ENCODE measurements at places on chromosomes 12 and 14.

DNA sequence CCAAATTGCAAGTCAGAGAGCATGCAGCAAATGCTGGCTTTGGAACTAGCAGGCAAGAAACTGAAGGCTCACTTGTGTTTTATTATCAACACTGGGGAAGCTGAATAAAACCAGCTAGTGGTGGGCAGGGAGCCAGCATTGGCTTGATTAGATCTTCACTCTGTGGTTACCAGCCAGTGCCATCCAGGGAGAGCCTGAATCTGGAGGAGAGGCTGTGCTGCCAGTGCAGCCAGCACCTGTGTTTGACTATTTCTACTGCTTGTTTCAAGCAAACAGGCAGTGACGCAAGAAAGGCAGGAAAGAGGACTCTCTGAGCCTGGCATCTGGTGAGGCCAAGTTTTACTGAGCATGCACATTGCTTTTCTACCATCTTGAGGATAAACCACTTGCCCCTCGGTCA, 247.0 kb downstream of the PHLDA1 start:
- no peak for DNase-seq

DNA sequence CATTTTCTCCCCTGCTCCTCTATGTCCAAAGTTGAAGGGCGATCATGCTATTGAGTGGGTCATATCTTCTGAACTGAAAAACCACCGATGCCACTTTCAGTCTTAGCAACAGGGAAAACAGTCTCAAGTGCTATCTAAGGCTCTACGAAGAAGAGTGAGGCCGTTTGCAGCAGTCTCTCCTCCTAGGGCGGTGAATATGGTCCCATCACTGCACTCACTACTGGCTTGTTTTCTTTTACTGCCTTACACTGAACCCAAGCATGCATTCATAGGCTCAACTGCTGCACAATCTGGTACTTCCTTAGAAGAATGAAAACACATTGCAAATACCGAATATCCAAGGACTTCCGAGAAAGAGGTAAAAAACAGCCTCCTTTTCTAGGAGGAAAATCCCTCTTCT, 92.1 kb downstream of the DNAH10 start:
- DNase-seq = no peak

DNA sequence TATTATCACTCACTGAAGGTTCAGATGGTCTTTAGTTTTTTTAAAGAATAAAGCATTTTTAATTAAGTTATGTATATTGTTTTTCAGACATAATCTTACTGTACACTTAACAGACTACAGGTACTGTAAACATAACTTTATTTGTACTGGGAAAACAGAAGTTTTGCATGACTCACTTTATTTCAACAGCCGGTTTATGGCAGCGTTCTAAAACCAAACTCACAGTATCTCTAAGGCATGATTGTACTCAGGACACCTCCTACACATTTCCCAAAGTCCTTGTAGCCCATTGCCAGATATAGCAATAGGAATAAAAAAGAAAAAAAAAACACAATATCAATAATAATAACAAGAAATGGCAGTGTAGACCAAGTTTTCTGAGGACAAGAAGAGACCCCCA, 1341.4 kb downstream of the FSCB start:
- DNase-seq = no peak

DNA sequence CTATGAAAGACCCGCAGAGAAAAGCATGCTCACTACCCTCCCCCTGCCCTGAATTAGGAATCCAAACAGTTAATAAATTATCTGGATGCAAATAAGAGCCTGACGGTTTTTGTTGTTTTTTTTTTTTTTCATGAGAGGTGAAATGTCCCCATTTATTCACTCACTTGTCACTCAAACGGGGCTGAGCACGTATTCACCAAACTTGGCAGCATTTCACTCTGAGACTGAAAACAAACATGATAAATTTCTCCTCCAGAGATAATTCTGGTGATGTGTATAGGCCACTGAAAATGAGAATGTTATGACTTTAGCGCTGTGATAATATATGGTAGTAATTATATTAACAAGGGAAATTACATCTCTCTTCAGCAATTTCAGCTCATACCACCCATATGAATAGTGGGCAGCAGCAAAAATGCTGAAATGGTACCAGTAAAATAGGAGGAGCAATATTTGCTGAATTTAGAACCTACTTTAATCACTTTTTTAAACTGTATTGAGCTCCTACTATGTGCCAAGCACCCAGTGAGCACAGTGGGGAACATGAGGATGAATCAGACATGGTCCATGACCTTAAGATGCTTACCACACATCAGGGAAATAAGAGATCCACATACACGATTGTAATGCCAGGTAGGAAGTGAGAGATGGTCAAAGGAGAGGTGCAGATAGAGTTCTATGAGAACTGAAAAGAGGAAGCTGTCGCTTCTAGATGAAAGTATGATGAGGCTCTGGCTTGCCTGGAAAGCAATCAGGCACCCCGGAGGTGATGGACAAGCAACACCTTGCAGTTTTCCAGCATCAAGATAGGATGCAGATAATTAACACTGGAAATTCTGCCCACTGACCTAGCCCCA, 286.5 kb upstream of the TMPO start:
- DNase-seq = no peak

DNA sequence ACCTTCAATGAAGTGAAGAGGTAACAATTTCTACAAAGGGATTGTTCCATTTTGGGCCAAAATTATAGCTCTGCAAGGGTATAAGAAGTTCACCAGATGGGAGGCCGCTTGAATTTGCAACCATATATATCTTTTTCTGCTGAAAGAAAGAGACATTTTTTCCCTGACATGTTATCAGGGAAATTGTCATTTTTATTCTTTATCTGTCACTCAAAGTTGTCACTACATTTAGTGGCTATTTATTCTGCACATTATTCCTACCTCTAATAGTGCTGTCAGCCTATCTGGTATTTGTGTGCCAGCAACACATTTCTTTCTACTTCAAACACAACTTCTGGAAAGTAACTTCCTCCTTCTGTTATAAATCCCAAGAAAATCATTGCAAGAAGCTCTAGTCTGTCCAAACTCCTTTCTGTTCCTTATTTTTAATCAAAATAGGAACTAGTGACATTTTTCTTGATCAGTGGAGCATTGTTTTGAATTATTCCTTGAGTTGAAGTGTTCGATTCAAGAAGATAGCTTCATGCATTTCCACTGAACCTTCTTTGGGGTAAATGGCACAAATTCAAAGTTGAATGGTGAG, 137.9 kb upstream of the ATP2B1 start:
- no peak for DNase-seq

DNA sequence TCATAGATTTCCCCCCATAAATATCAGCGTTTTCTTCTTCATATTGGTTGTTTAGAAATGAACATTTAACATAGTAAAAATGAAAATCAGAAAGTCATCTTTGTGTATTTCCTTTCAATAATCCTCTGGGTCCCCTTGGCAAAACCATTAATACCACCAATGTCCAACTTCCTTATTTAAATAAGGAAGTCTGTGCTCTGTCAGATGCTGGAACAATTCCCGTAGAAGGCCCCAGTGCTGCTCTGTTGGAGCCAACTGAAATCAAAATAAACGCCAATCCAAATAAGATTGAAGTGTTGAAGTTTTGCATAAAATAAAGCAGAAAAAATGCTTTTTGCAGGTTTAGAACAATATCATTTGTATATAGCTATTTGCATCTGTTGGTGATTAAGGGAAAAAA, 93.1 kb downstream of the PPM1H start:
- DNase-seq = no peak

DNA sequence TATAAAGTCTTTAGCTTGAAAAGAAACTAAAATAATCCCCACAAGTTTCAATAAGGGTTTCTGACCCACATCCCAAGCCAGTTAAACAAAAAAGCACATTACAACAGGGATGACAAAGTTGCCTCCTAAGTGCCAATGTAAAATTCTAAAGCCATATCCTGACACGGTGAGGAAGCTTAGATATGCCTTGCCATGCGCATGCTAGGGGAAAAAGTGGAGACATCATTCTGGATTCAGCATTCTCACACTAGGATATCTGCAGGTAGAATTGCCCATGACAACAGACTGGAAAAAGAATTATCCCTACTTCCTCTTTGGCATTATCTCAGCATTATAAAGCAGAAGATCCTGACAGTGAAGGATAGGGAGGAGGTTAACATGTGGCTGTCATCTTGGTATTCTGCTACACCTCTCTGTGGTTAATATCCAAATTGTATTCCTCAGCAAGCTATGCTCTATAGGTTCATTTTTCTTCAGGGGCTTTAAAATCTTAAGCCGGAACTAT, 4.9 kb downstream of the DUSP6 start:
- no peak for DNase-seq

- DNase-seq = no peak
Observed at GRCh38 chr14:33676135-33676566, 274.7 kb downstream of the EGLN3 start.

DNA sequence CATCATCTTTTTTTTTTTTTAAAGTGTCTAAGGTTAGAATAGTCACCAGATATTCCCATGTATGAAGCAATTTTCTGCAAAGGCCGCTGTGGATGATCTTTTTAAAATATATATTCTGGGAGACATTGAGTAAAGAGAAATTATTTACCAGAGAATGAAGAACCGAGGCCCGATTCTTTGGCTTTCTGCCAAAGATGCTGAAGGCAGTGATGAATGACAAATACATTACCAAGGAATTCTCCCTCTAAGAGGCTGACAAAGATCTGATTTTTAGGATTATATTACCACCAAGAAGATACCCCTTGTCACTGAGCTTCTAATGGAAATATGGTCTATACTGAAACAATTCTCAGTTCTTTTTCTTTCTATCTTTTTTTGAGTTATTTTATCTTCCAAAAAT, 336.8 kb downstream of the NAV3 start:
- DNase-seq = no peak

DNA sequence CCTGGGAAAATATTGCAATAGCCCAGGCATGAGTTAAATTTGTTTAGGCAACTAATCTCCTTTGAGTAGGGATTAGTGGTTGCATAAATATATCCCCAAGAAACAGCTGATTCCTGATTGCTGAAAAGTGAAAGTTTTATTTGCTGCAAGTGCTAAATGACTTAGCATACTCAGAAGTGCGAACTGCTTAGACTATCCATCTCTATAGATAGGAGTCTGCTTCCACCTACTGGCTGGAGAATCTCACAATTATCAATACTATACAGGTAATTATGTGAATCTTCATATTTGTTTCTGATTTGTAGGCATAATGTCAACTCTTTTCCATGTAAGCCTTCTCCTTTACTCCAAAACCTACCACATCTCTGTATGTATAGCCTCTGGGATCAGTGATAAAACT, 12.0 kb upstream of the SLCO1B3 start:
- no peak for DNase-seq

DNA sequence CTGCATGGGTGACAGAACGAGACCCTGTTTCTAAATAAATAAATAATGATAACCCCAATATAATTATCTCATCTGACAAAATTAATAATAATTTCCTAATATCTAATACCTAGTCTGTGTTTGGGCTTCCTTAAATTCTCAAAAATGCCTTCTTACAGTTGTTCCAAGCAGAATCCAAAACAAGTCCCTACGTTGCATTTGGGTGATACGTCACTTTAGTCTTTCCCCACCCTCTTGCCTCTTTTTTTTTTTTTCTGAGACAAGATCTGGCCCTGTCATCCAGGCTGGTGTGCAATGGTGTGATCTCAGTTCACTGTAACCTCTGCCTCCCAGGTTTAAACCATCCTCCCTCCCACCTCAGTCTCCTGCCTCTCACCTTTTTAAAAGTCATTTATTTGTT, 26.7 kb downstream of the VEZT start:
- DNase-seq = no peak

DNA sequence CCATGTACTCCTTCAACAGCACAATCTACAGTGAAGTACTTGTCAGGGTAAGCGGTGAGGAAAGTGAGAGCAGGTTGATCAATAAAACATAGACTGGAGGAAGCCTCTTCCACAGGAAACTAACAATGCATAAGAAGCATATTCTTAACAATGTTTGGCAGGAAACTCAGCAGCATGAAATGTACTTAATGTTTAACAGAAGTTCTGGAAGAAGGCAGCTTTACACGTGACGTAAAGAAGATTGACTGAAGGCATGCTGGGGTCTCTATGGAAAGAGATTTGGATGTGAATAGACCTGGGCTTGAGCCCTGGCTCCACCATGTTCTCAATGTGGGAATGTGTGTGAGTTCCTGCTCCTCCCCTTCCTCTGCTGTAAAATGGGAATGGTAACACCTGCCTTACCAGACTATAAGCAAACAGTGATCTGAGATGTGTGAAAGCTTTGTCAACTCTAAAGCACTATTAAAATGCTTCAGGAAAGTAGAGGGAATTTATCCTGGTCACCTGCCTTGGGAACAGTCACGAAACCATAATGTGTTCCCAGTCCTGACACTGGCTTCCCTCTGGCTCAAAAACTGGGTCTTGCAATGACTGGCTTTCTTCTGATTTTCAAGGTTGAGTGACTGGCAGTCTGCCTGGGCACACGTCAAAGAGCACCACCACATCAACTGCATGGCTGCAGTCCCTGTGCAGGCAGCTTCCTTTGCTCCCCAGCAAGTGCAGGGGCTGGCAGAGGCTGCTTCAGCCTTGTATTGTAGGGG, 384.6 kb downstream of the APAF1 start:
- DNase-seq = no peak

DNA sequence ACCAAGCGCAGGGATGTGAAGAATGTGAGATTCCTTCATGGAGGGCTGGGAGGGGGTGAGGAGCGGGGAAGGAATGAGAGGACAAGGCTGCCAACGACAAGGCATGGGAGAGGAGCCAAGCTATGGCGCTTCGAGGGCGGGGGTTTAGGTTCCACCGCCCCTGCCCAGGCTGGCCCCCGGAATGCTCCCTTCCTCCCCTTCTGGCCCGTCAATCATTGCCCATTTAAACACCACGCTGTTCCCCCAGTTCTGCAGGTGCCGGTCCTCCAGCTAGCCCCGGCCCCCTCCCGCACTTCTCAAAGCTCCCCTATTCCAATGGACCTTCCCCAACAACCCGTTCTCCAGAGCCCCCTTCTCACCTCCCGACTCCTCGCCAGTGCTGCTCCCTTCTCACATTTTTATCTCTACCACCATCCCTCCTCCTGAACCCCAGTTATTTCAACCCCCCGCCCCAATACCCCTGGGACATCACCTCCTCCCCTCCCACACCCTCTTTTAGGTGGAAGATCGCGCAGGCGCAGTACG, 428 bp downstream of the RNF41 start:
- DNase-seq = no peak

DNA sequence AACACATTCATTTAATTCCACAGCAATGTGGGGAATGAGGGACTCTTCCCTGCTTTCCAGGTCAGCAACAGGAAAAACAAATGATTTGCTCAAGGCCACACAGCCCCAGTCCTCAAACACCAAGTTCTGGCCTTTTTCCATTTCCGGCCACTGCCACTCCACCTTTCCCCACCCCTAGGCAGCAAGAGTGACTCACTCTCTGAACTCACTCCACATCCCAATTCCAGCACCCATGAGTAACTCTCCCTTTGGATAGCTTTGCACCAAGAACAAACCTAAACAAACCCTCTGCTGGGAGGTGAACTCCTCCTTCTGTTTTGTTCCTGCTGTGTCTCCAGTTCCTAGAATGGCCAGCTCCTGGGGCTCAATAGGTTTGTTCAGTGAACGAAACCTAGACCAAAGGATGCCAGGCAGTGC, 30.4 kb upstream of the PLEKHG6 start:
- no peak for DNase-seq

GRCh38 chr14:96268431-96269358, 12.7 kb downstream of the BDKRB1 start:
- DNase-seq = no peak

- DNase-seq = no peak
Observed at GRCh38 chr14:85597701-85598100, 67.8 kb downstream of the FLRT2 start.
